ENCODE measurements at places on chromosomes 2 and 18.
A peak's percentile ranks its signal among the peaks of the same experiment; 100 is the strongest.

- peak; percentile 55 for DNase-seq
Observed at GRCh38 chr2:64225491-64225890, 81.3 kb upstream of the PELI1 start.

- DNase-seq: no peak
Observed at GRCh38 chr2:234083572-234084348, 33.3 kb downstream of the SPP2 start.

DNA sequence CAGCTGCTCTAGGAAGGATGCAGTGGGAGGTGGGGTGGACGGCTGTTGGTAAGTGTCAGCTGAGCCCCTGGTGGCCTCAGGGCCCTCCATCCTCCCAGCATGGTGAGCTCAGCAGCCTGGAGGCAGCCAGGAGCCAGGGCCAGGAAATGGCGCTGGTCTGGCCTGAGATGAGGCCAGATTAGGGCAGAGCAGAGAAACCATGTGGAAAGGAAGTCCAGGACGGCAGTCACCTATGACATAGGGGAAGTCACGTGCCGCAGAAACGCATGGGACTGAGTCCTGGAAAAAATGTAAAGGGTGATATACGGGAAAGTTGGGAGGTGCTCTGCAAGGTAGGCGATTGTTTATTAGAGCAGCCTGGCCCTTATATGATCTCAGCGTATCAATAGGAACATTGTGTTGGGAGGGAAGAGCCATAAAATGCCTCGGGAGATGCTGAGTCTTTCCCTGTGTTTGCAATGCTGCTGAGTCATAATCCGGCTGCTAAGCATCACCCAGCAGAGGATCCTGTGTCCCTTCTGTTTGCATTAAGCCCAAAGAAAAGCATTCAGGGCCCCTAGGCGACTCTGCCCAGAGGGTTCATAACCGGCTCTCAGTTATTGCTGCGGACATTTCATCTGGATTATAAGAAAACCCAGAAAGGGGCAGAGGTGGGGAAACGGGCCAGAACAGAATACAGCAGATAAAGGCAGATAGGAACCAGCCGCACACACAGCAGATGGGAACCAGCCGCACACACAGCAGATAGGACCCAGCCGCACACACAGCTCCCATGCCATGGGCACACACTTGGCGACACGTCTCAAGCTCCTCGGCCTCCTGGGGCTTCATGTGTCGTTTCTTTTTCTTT lies 30.3 kb upstream of the B3GNT7 start:
- peak; percentile 98 for DNase-seq

GRCh38 chr2:128164311-128164710 lies 73.3 kb downstream of the UGGT1 start:
- no peak for DNase-seq

DNA sequence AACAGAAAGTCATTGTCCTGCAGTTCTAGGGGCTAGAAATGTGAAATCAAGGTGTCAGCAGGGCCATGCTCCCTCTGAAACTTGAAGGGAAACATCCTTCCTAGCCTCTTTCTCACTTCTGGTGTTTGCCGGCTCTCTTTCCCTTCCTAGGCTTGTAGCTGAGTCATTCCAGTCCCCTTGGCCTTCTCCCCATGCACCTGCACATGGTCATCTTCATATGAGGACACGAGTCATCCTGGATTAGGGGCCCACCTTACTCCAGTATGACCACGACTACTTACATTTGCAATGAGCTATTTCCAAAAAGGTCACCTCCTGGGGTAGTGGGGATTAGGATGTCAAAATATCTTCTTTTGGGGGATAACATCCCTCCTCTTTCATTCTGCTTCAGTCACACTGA lies 168.5 kb upstream of the CXCR4 start:
- DNase-seq: no peak

DNA sequence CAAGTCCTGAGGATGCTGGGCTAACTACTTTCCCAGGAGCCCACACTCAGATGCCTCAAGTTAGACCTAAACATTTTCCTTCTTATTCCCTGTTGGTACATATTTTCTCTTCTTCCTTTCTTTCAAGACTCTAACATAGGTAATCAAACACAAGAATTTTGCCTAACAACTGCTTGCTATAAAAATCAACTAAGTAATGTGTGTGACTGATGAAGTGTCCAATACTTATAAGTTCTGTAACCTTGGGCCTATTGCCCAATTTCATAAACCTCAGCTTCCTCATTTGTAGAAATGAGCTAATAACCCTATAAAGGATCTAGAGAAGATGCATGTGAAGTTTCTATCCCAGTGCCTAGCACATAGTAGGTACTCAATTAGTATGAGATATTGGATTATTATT lies 31.6 kb upstream of the PIK3C3 start:
- DNase-seq: no peak

DNA sequence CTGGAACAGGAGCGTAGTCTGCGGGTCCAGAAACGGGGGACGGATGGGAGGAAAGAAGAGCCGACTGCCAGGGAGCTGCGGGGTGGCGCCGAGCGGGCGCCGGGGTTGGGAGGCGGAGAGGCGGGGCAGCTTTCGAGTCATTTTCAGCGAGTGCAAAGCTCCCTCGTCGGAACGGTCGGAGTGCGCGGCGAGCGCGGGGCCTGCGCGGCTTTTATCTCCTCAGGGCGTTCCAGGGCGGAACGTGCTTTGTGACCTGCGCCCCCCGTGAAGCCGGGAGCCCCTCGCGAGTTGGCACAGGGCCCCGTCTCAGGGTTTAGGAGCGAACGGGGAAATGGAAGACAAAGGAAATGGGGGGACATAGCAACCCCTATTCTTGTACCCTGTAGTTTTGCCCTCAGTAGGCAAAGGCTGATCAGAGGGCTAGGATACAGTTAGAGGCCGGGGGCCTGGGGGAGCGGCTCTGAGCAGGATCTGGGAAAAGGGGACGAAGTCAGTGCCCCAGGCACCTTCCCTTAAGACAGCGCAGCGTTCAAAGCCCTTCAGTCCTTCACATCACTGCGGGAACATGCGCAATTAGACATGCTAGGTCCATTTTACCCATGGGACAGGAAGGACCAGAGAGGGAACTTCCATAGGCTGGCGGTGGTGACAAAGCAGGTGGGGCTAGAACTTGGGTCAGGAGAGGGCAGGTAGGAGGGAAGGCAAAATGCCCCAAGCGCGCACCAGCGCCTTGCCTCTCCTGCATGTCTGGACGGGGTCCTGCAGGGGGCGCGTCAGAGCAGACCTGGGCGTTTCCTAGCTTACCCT lies 60.1 kb upstream of the IL1RL1 start:
- DNase-seq: no peak

DNA sequence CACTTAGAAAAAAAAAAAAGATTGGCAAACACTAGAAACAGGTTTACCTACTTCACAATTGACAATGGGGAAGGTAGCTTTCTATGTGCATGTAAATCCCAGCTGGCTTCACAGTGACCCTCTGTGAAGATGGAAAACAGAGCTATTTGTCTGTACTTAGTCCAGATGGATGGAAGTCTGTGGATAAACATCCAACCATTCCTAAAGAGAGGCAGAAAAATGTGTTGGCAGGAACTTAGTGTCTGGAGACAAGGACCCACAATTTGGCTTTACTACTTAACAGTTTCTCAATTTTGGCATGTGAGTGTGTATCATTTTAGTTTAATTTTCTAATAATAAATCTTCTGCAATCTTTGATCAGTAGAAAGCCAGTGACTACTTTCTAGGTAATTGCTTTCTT lies 154.4 kb downstream of the RAD51AP2 start:
- no peak for DNase-seq

- no peak for DNase-seq
Observed at GRCh38 chr18:48157956-48158355, 227.5 kb upstream of the SMAD2 start.

DNA sequence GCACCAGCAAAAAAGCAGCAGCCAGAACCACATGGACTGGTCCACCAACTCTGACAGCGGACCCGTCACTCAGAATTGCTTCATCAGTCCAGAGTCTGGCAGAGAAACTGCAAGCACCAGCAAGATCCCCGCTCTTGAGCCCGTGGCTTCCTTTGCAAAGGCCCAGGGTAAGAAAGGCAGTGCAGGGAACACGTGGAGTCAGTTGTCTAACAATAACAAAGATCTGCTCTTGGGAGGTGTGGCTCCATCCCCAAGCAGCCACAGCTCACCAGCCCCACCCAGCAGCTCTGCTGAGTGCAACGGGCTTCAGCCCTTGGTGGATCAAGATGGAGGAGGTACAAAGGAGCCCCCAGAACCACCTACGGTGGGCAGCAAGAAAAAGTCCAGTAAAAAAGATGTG lies 269.3 kb downstream of the SETBP1 start:
- no peak for DNase-seq

DNA sequence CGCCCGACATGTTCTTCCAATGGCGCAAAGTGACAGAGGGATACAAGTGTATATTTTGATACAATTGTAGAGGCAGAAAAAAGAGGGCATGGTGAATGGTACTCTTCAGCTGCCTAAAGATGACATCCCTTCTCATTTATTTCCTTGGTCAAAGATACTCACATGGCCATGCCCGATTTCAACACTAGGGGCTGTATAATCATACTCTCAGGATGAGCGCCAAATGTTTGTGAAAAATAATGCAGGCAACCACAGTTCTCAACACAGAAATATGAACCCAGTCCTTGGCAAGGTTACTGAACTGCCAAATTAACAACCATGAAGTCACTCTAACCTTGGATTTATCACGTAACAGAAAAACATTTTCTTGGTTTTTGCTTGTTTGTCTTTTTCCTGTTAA lies 204.4 kb downstream of the CCDC102B start:
- DNase-seq: no peak

- no peak for DNase-seq
Observed at GRCh38 chr2:65913813-65914212, 481.4 kb upstream of the SPRED2 start.

DNA sequence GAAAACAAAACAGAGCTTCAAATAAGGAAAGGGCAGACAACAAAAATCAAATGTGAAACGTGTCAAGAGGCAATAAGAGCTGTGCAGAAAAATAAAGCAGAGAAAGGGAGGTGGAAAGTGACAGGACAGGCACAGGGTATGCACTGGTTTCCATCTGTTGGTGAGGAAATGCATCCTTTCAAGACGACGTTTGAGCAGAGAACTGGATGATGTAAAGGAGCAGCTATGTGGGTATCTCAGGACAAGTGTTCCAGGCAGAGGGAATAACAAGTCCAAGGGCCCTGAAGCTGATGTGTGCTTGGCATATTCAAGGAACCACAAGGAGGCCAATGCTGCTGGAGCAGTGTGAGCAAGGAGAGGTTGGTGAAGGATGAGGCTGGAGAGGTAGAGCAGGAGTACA lies 168.9 kb upstream of the SERPINE2 start:
- no peak for DNase-seq

DNA sequence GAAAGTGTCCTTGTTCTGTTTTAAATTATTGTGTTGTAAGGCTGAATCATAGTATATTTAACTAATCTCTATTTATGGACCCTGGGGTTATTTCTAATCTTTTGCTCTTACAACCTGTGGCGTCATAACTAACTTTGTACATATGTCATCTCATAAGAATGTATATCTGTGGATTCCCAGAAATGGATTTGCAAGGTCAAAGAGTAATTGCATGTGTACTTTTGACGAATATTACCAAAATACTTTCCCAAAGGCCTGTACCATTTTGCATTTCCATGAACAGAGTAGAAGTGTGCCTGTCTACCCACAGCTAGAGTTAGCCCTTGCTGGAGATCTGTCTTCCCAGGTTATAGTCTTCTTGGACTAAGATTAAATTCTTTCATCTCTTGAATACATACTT lies 42.8 kb downstream of the SEMA4F start:
- peak; percentile 19 for DNase-seq

- no peak for DNase-seq
Observed at GRCh38 chr2:8671176-8671575, 10.7 kb upstream of the ID2 start.

DNA sequence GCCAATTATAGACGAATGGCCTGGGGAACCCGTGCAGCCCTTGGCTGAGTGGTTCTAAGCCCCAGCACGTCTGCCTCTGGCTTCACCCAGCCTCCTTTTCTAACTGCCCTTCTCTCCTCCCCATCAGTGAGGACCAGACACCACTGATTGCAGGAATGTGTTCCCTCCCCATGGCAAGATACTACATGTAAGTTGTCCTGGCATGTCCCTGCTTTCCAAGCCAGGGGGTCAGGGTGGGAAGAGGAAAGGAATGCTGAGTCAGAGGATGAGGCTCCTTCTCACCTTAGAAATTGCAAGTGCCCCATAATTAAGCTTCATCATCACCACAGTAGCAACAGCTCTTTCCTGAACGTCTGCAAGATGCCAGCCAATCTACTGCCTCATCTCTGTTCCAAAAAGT lies 4.8 kb downstream of the IL1F10 start:
- no peak for DNase-seq

DNA sequence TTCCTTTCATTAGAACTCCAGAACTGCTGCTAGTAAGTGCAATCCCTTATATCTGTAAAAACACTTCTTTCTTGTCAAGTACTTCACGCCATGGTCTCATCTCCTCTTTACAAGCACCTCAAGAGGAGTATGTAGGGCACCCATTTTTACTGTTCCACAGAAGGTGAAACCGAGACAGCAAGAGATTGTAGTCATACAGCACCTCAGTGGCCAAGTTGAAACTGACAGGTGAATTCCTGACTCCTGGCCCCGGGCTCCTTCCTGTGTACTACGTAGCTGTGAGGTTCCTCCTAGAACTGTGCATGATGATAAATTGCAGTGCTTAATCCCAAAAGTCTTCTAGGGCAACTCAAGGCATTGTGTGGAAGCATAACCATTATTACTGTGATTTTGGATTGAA lies 131.5 kb upstream of the MEIS1 start:
- no peak for DNase-seq

DNA sequence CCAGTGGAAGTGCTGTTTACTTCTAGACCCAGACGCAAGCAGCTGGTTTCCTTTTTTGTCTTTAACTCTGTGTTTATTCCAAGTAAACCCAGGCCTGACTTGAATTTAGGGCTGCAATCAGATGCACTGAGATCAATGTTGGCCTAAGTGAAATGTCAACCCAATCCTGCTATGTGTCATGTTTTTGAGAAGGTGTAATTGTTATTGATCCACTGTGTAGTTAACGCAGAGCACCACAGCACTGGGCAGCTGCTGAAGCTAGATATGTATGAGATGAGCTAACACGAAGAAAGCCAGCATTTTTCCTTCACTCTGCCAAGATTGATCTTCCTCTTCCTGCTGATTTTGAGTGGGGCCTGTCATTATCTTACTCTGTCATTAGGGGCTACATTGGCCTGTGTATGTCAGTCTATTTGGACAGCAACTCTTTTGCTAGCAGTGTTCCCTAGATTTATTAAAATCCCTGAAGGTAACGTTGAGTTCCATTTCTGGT lies 18.9 kb upstream of the DLX1 start:
- no peak for DNase-seq

DNA sequence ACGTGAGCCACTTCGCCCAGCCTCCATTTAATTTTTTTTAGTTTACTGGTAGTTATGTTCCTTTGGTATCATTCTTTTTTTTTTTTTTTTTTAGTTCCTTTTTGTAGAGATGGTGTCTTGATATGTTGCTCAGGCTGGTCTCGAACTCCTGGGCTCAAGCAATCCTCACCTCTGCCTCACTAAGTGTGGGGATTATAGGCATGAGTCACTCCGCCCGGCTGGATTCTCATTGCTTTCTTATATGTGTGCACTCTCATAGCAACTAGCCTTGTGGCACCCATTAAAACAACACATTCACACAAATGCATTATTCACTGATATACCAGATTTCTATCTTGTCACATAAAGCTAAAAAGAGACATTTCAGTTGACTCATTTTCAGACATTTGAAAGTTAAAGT lies 4.2 kb downstream of the TTC27 start:
- DNase-seq: peak; percentile 82

- no peak for DNase-seq
Observed at GRCh38 chr18:78069784-78070664, 820.4 kb downstream of the GALR1 start.

GRCh38 chr2:54610700-54611099 lies 112.8 kb upstream of the EML6 start:
- no peak for DNase-seq

All from PC-3 (cell line).